ENCODE measurements at places on chromosomes 3 and 15. TPM values are rescaled to one million over a fixed set of nuclear protein-coding genes. Genes with fewer than 3 reads are reported as not detected.

Gene TBC1D21
- total RNA-seq: not detected

Gene CACNA2D2
- total RNA-seq: 0.95 TPM

Gene LINGO1
- total RNA-seq: 2.2 TPM

Gene SLC27A2
- not detected for total RNA-seq

Gene CPB1
- not detected for total RNA-seq

Gene CADPS
- 8.1 TPM for total RNA-seq

Gene C3orf49
- total RNA-seq: not detected

Gene METTL6
- total RNA-seq: 11.3 TPM

Gene PLA2G4E
- 0.05 TPM for total RNA-seq

Gene CNTN4
- total RNA-seq: 2.6 TPM

Gene CMTM7
- total RNA-seq: 9.2 TPM

Gene SLC2A2
- not detected for total RNA-seq

Gene SPINK8
- total RNA-seq: not detected

Gene TTLL13
- 0.19 TPM for total RNA-seq

Gene GATM
- 33.1 TPM for total RNA-seq

Gene GLDN
- total RNA-seq: 9.6 TPM

DNA sequence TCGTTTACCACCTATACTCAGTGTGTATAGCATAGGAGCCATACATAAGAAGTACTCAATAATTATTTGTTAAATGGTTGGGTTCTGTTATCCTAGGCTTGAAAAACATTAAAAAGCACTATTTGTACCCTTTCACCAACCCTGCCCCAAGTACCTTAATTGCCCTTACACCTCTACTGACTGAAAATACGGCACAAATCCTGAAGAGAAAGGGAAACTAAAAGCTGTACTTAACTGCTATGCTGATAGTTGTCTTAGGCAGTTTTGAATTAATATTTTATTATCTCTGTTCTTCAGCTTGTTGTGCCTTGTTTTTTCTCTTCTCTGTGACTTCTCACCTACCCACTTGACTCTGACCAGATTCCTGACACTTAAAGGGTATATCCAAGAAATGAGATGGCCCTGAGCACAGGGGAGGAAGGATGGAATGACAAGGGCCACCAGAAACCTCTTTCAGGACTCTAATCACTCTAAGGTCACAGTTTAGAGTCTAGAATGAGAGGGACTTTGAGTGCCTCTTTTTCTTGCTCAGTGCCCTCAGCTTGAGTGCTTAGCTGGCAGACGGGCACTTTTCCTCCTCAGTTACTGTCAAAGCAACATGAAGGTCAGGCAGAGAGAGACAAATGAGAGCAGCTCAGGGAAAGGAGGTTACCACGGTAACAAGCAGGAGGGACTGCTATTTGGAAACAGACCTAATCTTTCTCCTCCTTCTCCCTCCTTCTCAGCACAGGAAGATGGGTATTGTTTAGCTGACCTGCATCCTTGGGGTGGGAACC, 136.5 kb downstream of the ZNF609 start:
- H3K27me3 ChIP-seq: no peaks in the 10 kb centered on the region
- no peak overlapping the region for H3K4me3 ChIP-seq
- peak overlapping the region; percentile 78 for H3K27ac ChIP-seq
- no peak for DNase-seq
- H3K4me1 ChIP-seq: peaks cover 18% of the 10 kb centered on the region

DNA sequence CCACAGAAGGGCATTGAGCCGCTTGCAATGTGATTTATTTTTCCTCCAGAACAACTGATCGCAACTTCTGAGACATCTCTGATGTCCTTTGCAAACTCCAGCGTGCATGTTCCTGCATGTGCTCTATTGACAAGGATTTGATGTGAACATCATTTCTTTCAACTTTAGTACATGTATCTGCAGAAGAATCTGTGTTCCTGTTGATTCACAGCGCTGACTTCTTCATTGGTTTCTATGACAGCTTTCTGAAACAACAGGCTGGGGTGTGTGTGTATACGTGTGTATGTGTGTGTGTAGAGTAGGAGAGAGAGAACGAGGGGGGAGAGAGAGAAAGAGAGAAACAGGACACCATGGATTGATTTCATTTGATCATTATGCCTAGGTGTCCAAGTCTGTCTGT, 56.7 kb upstream of the CMTM8 start:
- H3K36me3 ChIP-seq: no peaks in the 10 kb centered on the region
- H3K4me1 ChIP-seq: peaks cover 11% of the 10 kb centered on the region
- H3K4me3 ChIP-seq: no peak overlapping the region
- DNase-seq: no peak

DNA sequence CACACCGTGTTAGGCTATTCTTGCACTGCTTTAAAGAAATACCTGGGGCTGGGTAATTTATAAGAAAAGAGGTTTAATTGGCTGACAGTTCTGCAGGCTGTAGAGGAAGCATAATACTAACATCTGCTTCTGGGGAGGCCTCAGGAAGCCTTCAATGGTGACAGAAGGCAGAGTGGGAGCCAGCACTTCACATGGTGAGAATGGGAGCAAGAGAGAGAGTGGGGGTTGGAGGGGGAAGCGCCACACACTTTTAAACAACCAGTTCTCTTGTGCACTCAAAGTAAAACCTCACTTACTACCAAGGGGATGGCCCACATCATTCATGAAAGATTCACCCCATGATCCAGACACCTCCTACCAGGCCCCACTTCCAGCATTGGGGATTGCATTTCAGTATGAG, 181.1 kb downstream of the APBA2 start:
- no peak for DNase-seq
- H3K4me3 ChIP-seq: no peak overlapping the region
- H3K4me1 ChIP-seq: no peaks in the 10 kb centered on the region
- no peak overlapping the region for H3K27ac ChIP-seq

GRCh38 chr3:133943639-133944141, 48.0 kb upstream of the RAB6B start:
- H3K27me3 ChIP-seq: no peaks in the 10 kb centered on the region
- no peak overlapping the region for H3K4me3 ChIP-seq
- peak overlapping the region; percentile 81 for H3K27ac ChIP-seq
- no peak for DNase-seq
- peaks cover 59% of the 10 kb centered on the region for H3K4me1 ChIP-seq
- H3K36me3 ChIP-seq: no peaks in the 10 kb centered on the region

DNA sequence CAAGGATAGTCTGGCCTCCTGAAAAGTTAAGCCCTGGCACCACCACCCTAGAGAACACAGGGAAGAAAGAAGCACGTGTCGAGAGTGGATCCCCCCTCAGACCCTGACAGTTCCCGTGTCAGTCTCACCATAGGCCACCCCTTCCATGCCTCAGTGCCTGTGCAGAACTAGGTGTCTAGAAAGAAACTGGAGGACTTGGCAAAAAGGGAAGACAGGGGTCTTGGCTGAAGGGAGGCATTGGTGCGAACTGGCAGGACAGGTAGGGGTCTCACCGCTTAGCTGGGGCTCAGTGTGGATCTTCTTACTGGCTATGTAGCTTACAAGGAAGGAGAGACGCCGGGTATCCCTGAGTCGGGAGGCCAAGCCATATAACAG, 518 bp downstream of the QARS1 start:
- H3K27me3 ChIP-seq: no peaks in the 10 kb centered on the region
- peaks cover 44% of the 10 kb centered on the region for H3K36me3 ChIP-seq
- DNase-seq: no peak
- peaks cover 23% of the 10 kb centered on the region for H3K4me1 ChIP-seq
- peak overlapping the region; percentile 86 for H3K27ac ChIP-seq

DNA sequence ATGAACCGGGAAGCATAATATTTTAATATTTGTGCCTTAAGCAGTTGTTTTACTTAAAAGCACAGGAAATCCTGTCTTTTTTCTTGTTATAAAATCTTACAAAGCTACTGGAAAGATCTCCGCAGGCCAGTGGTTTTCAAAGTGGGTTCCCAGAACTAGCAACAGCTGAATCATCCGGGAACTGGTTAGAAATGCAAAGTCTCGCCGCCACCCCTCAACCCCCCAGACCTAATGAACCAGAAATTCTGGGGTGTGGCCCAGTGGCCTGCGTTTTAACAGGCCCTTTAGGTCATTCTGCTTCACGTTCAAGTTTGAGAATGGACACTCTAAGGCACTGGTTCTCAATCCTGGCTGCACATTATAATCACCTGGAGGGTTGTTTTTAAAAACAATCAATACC, 74.7 kb downstream of the PDZRN3 start:
- peaks cover 45% of the 10 kb centered on the region for H3K4me1 ChIP-seq
- DNase-seq: no peak
- H3K4me3 ChIP-seq: no peak overlapping the region
- H3K27ac ChIP-seq: no peak overlapping the region

DNA sequence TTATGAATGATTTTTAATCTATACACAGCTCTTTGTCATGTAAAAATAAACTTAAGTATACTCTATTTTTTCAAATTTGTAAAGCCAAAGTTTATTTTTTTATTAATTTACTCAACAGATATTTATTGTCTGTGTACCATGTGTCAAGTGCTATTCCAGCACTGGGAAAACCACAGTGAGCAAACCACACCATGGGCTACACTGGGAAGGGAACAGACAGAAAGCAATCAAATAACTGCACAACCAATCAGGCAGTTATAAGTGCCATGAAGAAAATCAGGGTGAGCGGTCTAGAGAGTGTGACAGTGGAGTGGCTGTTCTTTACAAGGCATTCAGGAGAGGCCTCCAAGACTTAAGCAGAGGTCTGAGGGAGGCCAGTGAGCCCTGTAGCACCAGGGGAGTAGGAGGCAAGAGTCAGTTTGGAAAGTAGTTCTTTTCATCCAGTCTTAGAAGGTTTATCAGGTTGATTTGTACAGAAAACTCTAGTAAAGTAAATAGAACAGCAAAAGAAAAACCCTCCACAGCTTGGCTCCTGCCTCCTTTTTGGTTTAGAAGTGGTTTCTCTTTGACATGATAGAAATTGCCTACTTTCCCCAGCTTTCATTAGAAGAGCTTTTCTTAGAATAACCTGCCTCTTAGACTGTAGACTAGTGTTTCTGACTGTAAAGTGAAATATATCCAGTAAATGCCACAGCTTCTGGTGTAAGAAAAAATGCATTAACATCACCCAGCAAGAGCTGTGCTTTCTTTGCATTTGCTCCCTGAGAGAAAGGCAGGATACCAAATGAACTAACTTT, 13.7 kb downstream of the EIF2AK4 start:
- H3K4me1 ChIP-seq: no peaks in the 10 kb centered on the region
- no peaks in the 10 kb centered on the region for H3K36me3 ChIP-seq
- DNase-seq: no peak
- no peaks in the 10 kb centered on the region for H3K27me3 ChIP-seq
- no peak overlapping the region for H3K27ac ChIP-seq
- H3K4me3 ChIP-seq: no peak overlapping the region

DNA sequence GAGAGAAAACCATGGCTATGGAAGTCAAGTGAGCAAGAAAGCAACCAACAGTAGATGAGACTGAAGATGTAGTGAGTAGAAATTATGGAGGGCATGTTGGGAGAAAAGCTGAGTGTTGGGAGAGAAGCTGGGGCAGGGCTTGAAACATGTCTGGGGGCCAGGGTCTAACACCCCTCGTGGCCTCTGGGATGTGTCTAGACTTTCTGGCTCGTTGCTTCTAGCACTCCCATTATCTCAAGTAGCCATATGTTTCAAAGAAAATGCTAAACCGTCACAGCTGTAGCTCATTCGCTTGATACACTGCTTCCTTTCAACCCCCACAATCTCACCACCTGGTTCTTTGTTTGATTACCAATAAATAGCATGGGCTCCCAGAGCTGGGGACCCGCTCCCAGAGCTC, 83.8 kb upstream of the BCHE start:
- no peak for DNase-seq
- no peaks in the 10 kb centered on the region for H3K4me1 ChIP-seq
- H3K27ac ChIP-seq: no peak overlapping the region
- no peaks in the 10 kb centered on the region for H3K36me3 ChIP-seq
- H3K27me3 ChIP-seq: no peaks in the 10 kb centered on the region

- H3K4me1 ChIP-seq: no peaks in the 10 kb centered on the region
- H3K27me3 ChIP-seq: no peaks in the 10 kb centered on the region
- DNase-seq: no peak
- H3K27ac ChIP-seq: no peak overlapping the region
These were observed 223.0 kb upstream of the MCTP2 start for GRCh38 chr15:94008104-94009074.

GRCh38 chr15:39582977-39583595, 2.2 kb downstream of the THBS1 start:
- H3K4me3 ChIP-seq: peak overlapping the region; percentile 67
- no peak for DNase-seq
- no peak overlapping the region for H3K27ac ChIP-seq
- no peaks in the 10 kb centered on the region for H3K27me3 ChIP-seq
- H3K4me1 ChIP-seq: peaks cover 33% of the 10 kb centered on the region

- H3K36me3 ChIP-seq: peaks cover 100% of the 10 kb centered on the region
- H3K27ac ChIP-seq: no peak overlapping the region
- no peak for DNase-seq
- H3K27me3 ChIP-seq: no peaks in the 10 kb centered on the region
These were observed 7.7 kb downstream of the CXCR6 start for GRCh38 chr3:45950686-45951600.

- peak overlapping the region; percentile 70 for H3K27ac ChIP-seq
- DNase-seq: peak; percentile 56
- H3K36me3 ChIP-seq: no peaks in the 10 kb centered on the region
- H3K4me3 ChIP-seq: no peak overlapping the region
- H3K27me3 ChIP-seq: no peaks in the 10 kb centered on the region
These were observed 115.1 kb downstream of the LIPC start for GRCh38 chr15:58546635-58547627.

DNA sequence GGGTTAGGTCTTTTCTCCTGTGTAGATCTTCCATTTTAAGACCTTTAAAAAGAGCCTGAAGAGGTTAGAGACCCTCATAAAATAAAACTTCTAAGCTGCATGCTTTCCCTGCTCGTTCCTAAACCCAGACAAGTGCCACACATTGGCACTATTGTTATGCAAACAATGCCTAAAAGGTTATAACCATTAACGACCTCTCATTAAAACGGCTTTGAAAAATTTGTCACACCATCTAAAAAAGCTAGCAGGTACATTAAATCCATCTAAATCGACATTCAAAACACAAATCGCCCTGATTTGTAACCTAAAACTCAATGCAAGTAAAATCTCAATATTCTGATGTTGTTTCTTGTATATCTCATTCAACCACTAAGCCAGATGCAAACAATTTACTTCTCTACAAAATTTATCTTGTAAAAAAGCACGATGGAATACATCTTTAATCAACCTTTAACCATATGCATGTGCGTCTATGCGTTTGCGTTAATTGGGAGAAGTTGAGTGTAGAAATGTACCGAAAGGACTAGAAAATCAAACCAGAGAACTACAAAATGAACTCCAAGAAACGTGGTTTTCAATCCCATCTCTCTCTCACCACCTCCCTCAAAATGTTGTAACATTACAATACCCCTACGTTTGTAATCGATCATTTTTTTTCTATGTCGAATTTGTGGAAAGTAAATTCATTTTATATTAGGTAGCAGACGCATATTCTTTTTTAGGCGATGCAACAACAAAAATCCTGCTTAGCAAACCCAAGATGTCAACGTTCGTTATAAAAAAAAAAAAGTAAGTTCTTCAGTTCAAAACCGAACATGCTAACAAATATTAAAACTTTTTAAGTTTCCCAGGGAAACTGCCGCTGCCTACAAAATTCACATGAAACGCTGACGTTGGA, 1.2 kb downstream of the ALDH1A2 start:
- peaks cover 54% of the 10 kb centered on the region for H3K27me3 ChIP-seq
- no peaks in the 10 kb centered on the region for H3K36me3 ChIP-seq
- H3K4me1 ChIP-seq: peaks cover 12% of the 10 kb centered on the region

GRCh38 chr3:115857518-115858136, 234.3 kb downstream of the GAP43 start:
- H3K4me3 ChIP-seq: no peak overlapping the region
- no peak for DNase-seq
- H3K27me3 ChIP-seq: no peaks in the 10 kb centered on the region
- H3K27ac ChIP-seq: no peak overlapping the region
- no peaks in the 10 kb centered on the region for H3K4me1 ChIP-seq

- no peaks in the 10 kb centered on the region for H3K36me3 ChIP-seq
- no peaks in the 10 kb centered on the region for H3K27me3 ChIP-seq
These were observed 160.6 kb downstream of the EPHA3 start for GRCh38 chr3:89268059-89268458.

GRCh38 chr3:143421556-143421955, 302.0 kb downstream of the CHST2 start:
- no peaks in the 10 kb centered on the region for H3K36me3 ChIP-seq
- no peaks in the 10 kb centered on the region for H3K4me1 ChIP-seq
- H3K27ac ChIP-seq: no peak overlapping the region

Data from heart right ventricle (tissue), 16 donors.